ENCODE measurements at places on chromosomes 16 and 17. TPM values are rescaled to one million over a fixed set of nuclear protein-coding genes. Genes with fewer than 3 reads are reported as not detected.

- peak; percentile 72 for DNase-seq
Observed at GRCh38 chr16:57500578-57501111, 14.4 kb upstream of the DOK4 start.

- no peak for DNase-seq
Observed at GRCh38 chr16:10583269-10583668, 2.9 kb upstream of the EMP2 start.

DNA sequence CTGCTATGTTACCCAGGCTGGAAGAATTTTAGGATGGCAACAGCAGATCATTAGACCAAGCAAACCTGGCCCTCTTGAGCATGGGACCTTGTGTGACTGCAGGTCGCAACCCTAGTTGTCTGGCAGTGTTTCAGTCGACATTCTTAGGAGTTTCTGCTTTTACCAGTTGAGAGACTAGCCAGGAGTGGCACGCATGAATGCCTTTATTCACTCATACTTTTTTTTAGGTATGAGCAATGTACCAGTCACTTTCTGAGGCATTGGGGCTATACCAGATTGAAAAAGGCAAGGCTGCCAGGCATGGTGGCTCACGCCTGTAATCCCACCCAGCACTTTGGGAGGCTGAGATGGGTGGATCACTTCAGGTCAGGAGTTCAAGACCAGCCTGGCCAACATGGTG lies 28.2 kb upstream of the HAS3 start:
- no peak for DNase-seq

DNA sequence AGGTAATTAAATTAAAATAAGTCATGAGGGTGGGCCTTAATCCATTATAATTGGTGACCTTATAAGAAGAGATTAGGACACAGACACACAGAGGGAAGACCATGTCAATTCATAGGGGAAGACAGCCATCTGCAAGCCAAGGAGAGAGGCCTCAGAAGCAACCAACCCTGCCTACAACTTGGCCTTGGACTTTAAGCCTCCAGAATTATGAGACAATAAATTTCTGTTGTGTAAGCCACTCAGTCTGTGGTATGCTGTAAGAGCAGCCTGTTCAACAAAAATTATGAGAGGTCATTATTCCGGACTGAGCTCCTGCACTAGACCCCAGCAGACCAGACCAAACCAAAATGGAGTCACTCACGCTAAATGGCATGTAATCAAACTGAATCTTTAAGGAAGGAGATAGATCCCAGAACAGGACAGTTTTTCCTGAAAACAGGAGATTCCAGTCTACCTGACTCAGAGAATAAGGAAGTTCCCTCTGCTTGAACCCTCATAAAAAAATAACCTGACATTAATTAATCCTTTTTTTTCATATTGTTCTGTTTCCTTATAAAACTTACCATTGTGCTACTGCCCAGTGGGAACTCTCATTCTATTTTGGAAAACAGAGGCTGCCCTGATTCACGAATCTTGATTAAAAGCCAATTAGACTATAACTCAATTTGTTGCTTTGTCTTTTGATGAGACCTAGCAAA lies 74.3 kb downstream of the DNAH3 start:
- DNase-seq = no peak

DNA sequence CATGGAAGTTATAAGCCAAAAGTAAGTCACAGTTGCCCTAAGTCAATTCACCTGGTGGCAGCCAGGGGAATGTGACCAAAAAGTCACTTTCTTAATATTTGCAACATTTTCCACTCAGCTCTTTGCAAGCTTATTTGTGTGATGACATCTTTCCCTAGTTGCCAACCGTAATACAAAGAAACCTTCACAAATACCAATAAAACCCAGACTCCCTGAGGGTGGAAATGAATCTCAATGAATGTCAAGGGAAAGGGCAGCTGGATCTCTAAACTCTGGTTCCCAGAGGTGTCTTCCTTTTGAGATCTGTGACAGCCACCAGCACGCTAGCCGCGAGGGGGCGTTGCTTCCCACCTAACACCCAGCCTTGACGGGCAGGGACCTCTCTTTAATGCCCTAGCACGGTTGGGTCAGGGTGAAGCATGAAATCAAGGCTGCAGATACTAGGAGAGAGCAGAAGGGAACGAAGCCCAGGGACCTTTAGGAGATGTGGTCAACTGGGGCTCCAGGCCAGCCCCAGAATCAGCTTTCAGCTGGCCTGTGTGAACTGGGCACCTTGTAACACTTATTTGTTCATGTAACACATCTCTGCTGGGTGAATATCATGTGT lies 82.2 kb downstream of the CMC2 start:
- peak; percentile 75 for DNase-seq

- DNase-seq = no peak
Observed at GRCh38 chr17:36859706-36860105, 77.6 kb upstream of the LHX1 start.

DNA sequence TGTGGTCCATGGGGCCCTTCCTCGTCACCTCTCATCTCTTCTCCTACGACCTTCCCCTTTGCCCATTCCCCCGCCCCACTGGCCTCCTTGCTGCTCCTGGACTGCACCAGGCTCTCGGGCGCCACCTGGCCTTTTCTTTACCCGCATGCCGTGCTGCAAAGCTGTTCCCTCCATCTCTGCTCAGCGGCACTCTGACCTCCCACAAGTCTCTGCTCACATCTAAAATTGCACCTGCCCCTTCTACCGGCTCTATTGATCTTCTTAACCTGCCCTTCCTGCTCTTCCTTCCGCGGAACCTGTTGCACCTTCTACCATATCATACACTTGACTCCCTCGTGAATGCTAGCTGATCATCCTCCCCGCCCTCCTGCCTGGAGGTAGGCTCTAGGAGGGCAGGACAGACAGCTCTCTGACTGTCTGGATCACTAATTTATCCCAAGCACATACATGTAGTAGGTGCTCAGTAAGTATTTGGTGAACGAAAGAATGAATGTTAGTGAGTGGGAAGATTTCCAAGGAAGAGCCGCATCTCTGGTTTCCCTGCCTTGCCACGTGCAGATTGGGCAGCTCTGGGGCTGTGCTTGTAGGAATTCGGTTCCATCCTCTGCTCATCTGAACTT lies 17.3 kb downstream of the DNAH17 start:
- DNase-seq = peak; percentile 37

DNA sequence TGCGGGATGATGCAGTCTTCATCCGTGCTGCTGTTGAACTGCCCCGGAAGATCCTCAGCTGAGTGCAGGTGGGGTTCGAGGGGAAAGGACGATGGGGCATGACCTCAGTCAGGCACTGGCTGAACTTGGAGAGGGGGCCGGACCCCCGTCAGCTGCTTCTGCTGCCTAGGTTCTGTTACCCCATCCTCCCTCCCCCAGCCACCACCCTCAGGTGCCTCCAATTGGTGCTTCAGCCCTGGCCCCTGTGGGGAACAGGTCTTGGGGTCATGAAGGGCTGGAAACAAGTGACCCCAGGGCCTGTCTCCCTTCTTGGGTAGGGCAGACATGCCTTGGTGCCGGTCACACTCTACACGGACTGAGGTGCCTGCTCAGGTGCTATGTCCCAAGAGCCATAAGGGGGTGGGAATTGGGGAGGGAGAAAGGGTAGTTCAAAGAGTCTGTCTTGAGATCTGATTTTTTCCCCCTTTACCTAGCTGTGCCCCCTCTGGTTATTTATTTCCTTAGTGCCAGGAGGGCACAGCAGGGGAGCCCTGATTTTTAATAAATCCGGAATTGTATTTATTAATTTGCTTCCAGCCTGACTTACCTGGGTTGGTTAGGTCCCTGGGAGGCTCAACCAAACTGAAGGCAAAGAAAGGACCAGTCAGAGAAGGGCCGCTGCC lies 5.8 kb downstream of the TRAF4 start:
- no peak for DNase-seq

- peak; percentile 22 for DNase-seq
Observed at GRCh38 chr17:28717578-28718332, at the start of gene RAB34. TSS of gene RAB34 (minus strand) at chr17:28717868. CDS start at chr17:28717266, 602 bp downstream.

- no peak for DNase-seq
Observed at GRCh38 chr17:31506517-31506916, 115.0 kb downstream of the RAB11FIP4 start.

- DNase-seq = peak; percentile 24
Observed at GRCh38 chr16:10180771-10181163, 1.5 kb downstream of the GRIN2A start.

DNA sequence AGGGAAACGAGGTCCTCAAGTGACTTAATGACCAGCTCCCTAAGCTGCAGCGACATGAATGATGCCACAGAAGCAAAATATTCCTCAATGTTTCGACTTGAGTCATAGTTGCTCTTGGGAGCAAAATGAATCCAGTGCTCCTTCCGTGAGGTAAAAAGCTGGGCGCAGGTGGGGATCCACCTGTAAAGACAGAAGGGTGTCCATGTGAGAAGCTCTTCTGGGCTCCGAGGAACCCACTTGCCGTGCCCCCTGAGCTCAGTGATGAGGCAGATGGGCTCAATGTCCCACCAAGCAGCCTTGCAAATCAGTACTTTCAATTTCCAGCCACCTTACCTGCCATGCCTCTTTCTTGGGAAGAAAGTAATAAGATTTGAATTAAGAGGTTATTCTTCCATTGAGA lies 25.5 kb downstream of the DNAH3 start:
- DNase-seq = no peak

DNA sequence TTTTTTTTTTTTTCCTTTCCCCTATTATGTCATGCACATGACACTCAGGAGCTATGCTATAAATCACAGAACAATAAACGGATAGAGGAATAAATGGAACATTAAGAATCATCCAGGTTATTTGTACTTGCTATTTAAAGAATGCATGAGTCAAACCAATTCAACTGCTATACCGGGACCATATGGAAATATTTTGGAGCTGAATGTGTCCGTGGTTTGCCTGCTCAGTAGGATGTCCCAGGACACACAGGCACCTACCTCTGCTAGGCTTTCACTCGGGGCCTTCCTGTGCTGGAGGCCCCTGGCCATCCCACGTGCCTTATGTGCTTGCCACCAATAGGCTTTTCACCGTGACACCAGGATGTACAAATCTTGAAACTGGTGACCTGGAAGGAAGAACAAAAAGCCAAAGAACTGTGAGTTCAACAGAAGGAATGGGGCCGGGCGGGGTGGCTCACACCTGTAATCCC lies 15.3 kb upstream of the SEC14L1 start:
- DNase-seq = no peak

DNA sequence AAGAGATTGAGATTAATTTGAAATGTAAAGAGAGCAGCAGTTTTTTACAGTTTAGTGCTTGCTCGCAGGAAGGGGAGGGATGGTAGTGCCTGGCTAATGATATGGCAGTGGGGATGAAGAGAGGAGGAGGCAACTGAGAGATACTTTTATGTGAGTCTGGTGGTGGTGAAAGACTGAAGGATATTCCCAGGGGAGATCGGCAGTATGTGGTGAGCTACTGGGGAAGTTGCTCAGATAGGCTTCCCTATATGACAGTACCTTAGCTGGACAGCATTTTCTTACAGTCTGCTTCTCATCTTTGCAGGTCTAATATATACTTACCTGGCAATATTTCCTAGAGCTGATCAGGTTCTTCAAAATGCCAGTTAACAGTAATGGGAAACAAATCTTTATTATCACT lies 8.6 kb downstream of the CEP95 start:
- no peak for DNase-seq

DNA sequence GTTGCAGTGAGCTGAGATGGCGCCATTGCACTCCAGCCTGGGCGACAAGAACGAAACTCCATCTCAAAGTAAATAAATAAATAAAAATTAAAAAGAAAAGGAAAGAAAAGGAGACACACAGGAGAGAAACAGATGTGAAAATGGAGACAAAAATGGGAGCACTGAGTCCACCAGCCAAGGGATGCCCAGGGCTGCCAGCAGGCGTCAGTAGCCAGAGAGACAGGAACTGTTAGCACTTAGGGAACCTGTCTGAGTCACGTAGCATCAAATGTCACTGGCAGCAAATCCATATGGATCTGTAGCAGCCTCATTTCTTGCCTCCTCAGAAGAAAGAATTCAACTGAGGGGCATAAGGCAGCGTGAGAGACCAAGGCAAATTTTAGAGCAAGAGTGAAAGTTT lies 79.7 kb downstream of the CYLD start:
- DNase-seq = no peak

GRCh38 chr17:78332991-78333390 lies 26.9 kb downstream of the SOCS3 start:
- no peak for DNase-seq

DNA sequence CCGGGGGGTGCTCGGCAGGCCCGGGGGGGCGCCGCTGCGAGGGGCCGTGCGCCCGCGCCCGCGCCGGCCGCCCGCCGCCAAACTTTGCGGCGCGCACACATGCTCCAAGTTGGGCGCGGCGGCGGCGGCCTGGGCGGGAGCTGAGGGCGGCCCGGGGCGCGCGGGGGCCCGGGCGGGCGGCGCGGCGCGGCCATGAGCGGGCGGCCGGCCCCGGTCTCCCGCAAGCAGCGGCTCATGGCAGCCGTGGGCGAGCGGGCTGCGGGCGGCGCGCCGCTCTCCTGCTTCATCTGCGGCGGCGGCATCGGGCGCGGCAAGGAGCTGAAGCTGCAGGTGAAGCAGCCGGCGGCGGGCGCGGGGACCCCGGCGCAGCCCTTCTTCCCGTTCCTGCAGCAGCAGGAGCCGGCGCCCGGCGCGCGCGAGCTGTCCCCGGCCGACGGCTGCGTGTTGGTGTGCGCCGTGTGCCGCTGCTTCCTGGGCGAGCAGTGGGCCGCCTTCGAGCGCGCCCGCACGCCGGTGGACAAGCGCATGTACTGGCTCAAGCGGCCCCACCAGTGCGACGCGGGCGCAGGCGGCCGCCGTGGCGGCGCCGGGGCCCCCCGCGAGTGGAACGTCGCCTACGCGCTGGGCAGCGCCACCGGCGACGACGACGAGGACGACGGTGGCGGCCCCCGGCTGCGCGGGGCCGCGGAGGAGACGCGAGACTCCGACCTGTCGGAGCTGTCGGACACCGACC lies 57.2 kb upstream of the CIBAR2 start:
- DNase-seq = no peak

DNA sequence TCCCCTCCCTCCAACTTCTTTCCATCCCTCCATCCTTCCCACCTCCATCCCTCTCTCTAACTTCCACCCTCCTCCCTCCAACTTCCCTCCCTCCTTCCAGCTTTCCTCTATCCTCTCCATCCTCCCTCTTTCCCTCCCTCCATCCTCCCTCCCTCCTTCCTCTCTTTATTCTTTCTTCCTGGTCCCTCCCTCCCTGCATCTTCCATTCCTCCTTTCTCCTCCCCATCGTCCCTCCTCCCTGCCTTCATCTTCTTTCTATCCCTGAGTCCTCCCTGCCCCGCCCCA lies 11.8 kb downstream of the CACNG4 start:
- no peak for DNase-seq

The TBC1D26 gene
- 0.69 TPM for total RNA-seq

The KIF18B gene
- 54.9 TPM for total RNA-seq

The FBXO39 gene
- not detected for total RNA-seq

The FBXL20 gene
- total RNA-seq = 15.4 TPM

The TMC7 gene
- not detected for total RNA-seq

The SOX8 gene
- total RNA-seq = 1.0 TPM

The MMP25 gene
- 0.29 TPM for total RNA-seq

The CD300A gene
- total RNA-seq = 1.3 TPM

The TBC1D3H gene
- total RNA-seq = not detected
